Upper lobe of right lung (tissue), 1 donor: ENCODE measurements at places on chromosomes 4 and X.

- DNase-seq = no peak
These were observed 88.0 kb downstream of the ATP11C start for GRCh38 chrX:139844884-139845283.

GRCh38 chr4:76354517-76355473 is 48.3 kb downstream of the STBD1 start:
- DNase-seq = no peak

- DNase-seq = no peak
These were observed 22.4 kb upstream of the ARMCX4 start for GRCh38 chrX:101462892-101463291.

DNA sequence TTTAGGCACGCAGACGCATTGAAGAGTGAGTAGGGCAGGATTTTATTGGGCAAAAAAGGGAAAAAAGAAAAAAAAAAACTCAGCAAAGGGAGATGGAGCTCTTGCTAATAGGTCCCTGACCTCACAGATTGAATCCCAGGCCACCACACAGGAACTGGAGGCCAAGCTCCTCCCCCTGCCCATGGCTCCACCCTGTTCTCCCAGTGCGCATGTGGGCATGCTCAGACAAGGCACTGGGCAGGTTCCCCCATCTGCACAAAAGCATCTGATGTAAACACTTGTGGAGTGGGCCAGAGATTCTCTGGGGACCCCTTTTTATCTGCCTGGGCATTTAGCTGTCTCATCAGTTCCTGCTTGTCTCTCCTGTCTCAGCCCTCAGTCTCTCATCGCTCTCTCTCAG is 9.5 kb downstream of the FRMD7 start:
- no peak for DNase-seq

GRCh38 chr4:68462691-68463090 is 15.4 kb downstream of the TMPRSS11E start:
- DNase-seq = no peak

GRCh38 chr4:37481547-37482122 is 204.5 kb downstream of the RELL1 start:
- no peak for DNase-seq

DNA sequence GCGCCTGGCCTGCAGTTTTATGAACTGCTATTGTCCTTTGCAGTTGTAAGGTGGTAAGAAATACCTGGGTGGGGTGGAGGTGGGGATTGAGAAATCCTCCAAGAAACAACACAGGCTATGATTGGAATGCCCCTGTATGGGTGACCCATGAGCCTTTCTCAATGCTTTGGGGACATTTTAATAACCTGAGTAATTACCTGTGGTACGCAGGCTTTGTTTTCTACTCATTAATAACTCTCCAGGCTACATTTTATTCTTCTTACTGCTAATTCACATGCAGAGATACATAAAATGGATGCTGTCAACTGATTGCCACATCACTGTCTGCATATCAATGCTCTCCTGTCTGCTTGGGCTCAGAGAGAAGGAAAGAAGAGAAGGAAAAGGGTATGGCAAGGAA is 41.8 kb downstream of the PHEX start:
- DNase-seq = no peak

DNA sequence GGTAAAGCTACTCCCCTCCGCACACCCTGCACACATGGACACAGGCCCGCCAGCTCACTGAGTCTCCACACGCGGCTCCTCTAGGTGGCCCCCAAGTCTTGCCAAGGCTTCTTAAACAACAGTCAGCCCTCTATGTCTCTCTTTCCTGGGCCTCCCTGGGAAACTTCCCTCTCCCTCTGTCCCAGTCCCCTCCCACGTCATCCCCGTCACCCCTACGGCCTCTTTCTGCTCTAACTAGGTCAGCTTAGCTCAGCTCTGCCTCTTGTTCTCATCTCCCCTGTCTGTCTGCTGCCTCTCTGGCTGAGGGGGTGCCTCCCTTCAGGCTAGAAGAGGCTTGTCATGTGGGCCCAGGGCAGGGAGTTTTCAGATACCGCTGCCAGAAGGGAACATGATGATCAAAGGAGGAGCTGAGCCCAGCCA is 38.8 kb downstream of the SEPTIN6 start:
- DNase-seq = no peak

GRCh38 chrX:85379174-85379907 is at the start of gene POF1B:
Gene POF1B, minus strand, starts transcription at chrX:85379665. Its CDS starts 211 bp downstream, at chrX:85379454.
- DNase-seq = no peak

DNA sequence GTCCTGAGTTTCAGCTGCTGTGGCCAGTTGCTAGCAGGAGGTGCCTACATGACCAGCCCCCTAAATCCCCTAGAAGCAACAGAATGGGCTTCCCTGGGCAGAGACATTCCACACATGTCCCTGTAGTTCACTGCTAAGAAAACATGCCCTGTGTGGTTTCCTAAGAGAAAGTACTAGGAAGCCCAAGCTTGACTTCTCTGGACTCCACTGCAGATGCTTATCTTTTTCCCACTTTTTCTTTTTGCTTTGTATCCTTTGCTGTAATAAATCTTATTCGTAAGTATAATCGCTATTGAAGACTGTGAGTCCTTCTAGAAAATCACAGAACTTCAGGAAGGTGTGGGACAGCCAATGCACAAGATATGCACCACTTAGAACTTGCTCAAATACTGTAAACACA is 15.6 kb downstream of the RPGR start:
- DNase-seq = no peak

DNA sequence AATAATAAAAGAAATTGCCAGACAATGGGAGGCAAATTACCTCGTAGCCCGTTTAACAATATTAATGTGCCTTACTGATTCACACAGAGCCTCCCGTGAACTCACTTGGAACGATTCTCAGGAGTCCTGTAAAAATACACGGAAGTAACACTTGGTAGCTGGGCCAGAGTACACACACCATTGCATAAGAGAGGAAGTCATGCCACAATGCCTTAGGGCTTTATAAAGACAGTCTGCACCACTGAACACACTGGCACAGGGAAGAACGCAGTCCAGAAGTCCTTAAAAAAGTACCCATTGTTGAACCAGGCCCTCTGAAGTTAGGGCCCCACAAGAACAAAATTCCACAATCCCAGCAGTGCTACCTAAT is 15.1 kb downstream of the SLC2A9 start:
- no peak for DNase-seq
